H9 (cell line): ENCODE measurements at places on chromosomes 12 and 14. TPM values are rescaled to one million over a fixed set of nuclear protein-coding genes. Genes with fewer than 3 reads are reported as not detected.

Gene CLEC9A
- not detected in 2 replicates for total RNA-seq

DNA sequence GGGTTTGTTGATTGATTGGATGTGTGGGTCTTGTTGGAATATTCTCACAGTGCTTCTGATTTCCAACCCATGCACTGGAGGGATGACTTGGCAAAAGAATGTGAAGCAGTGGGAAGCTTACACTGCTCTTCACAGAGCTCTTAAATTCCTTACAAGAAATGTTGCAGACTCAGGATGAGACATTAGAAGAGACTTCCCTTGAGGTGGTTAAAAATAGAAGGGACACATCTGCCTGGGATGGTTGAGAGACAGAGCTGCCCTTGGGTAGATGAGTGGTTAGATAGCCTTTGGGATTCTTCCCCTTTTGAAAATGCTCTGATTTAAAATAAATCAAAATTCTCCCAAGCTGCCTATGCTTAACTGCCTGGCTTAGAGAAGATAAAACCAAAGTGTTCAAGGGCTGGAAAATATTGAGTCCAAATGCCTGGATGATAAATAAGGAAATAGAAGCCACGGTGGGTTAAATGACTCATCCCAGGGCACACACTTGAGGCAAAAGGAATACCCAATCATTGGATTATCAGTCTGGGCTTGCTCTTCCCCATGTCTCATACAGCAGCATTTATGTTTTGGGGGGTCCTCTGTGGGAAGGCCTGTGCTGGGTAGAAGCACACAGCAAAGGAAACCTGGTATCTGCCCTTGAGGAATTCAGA lies 264.3 kb downstream of the AKAP6 start:
- H3K27ac ChIP-seq, result no peak overlapping the region
- no peaks in the 10 kb centered on the region for H3K27me3 ChIP-seq
- H3K4me1 ChIP-seq, result no peaks in the 10 kb centered on the region
- no peak for DNase-seq
- H3K4me3 ChIP-seq, result no peak overlapping the region

Gene PPP4R4
- 3.9 and 5.1 TPM in 2 replicates for total RNA-seq

GRCh38 chr12:67714648-67715047 lies 66.1 kb downstream of the DYRK2 start:
- DNase-seq, result no peak
- H3K4me3 ChIP-seq, result no peak overlapping the region; the same call in 2 of the 3 replicates
- no peak overlapping the region for H3K27ac ChIP-seq
- no peaks in the 10 kb centered on the region for H3K36me3 ChIP-seq
- no peaks in the 10 kb centered on the region for H3K27me3 ChIP-seq
- no peaks in the 10 kb centered on the region; the same call in 1 of the 2 replicates for H3K4me1 ChIP-seq

Gene CLEC4D
- 0.42 and 0.48 TPM in 2 replicates for total RNA-seq

GRCh38 chr14:98008381-98009113 lies 1211.4 kb downstream of the VRK1 start:
- H3K27me3 ChIP-seq, result no peaks in the 10 kb centered on the region
- no peak for DNase-seq
- H3K4me1 ChIP-seq, result no peaks in the 10 kb centered on the region; the same call in 1 of the 2 replicates

Gene CD9
- total RNA-seq, result 131 and 132 TPM in 2 replicates

GRCh38 chr14:59268858-59269257 lies 80.4 kb downstream of the DAAM1 start:
- no peaks in the 10 kb centered on the region for H3K4me1 ChIP-seq
- no peak overlapping the region for H3K4me3 ChIP-seq
- no peak for DNase-seq
- H3K36me3 ChIP-seq, result peaks cover 5% of the 10 kb centered on the region; the same call in 1 of the 2 replicates

DNA sequence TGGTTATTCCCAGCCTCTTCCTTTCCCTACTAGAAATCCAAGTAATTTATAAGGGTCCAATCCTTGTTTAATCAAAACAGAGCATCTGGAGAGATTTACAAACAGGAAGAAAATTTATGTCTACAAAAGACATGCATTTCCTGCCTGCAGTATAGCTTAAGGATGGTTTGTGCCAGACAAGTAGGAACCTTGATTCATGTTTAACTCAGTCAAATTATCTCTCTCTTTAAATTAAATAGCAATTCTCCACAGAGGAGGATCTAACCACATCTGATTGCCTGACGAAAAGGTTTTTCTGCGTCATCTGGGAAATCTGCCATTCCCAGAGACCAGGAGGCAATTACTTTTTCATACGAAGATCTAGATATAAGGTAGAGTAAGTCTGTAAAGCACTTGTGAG lies 105.2 kb downstream of the ZFC3H1 start:
- H3K4me1 ChIP-seq, result no peaks in the 10 kb centered on the region; the same call in 1 of the 2 replicates
- no peak overlapping the region for H3K27ac ChIP-seq
- H3K36me3 ChIP-seq, result no peaks in the 10 kb centered on the region
- no peak for DNase-seq
- H3K4me3 ChIP-seq, result no peak overlapping the region

GRCh38 chr12:53828598-53828997 lies 76.8 kb upstream of the CISTR start:
- no peak overlapping the region for H3K4me3 ChIP-seq
- H3K4me1 ChIP-seq, result peaks cover 3% of the 10 kb centered on the region; the same call in 1 of the 2 replicates
- no peak for DNase-seq
- H3K27ac ChIP-seq, result no peak overlapping the region

- DNase-seq, result no peak
- H3K27me3 ChIP-seq, result no peaks in the 10 kb centered on the region
- H3K4me3 ChIP-seq, result no peak overlapping the region
- peaks cover 3% of the 10 kb centered on the region; the same call in 1 of the 2 replicates for H3K4me1 ChIP-seq
- H3K36me3 ChIP-seq, result peaks cover 4% of the 10 kb centered on the region; the same call in 1 of the 2 replicates
Observed at GRCh38 chr14:103061482-103061976, 4.2 kb upstream of the CDC42BPB start.

Gene CFAP54
- total RNA-seq, result 0.24 and 0.33 TPM in 2 replicates

GRCh38 chr12:104138797-104139152 lies 765 bp upstream of the NFYB start:
- DNase-seq, result peak; percentile 45
- no peaks in the 10 kb centered on the region; the same call in 1 of the 2 replicates for H3K4me1 ChIP-seq
- peak overlapping the region; percentile 75 for H3K4me3 ChIP-seq
- H3K36me3 ChIP-seq, result no peaks in the 10 kb centered on the region
- H3K27ac ChIP-seq, result no peak overlapping the region

GRCh38 chr12:30462249-30462648 lies 233.4 kb downstream of the IPO8 start:
- no peak overlapping the region for H3K4me3 ChIP-seq
- H3K27me3 ChIP-seq, result no peaks in the 10 kb centered on the region
- H3K27ac ChIP-seq, result no peak overlapping the region

DNA sequence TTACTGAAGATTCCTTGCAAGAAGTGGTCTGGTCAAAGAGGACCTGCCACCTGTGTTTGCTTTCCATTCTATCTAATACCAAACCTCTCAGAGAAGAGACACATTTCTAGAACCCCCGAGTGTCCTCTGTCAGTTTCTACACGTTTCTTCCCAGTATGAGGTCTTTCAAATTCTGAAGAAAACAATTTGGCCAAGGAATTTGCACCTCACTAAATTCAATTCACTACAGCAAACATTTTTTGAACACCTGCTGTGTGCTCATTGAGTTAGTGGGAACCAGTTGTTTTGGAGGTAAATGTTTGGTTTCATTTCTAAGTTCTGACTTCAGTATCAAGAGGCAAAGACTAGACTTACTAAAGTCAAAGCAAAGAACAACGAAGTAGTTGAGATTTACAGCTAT lies 19.4 kb downstream of the GPR19 start:
- H3K4me3 ChIP-seq, result peak overlapping the region; percentile 21
- H3K4me1 ChIP-seq, result no peaks in the 10 kb centered on the region
- no peak for DNase-seq
- peaks cover 21% of the 10 kb centered on the region; the same call in 1 of the 2 replicates for H3K27me3 ChIP-seq
- peaks cover 21% of the 10 kb centered on the region for H3K36me3 ChIP-seq

DNA sequence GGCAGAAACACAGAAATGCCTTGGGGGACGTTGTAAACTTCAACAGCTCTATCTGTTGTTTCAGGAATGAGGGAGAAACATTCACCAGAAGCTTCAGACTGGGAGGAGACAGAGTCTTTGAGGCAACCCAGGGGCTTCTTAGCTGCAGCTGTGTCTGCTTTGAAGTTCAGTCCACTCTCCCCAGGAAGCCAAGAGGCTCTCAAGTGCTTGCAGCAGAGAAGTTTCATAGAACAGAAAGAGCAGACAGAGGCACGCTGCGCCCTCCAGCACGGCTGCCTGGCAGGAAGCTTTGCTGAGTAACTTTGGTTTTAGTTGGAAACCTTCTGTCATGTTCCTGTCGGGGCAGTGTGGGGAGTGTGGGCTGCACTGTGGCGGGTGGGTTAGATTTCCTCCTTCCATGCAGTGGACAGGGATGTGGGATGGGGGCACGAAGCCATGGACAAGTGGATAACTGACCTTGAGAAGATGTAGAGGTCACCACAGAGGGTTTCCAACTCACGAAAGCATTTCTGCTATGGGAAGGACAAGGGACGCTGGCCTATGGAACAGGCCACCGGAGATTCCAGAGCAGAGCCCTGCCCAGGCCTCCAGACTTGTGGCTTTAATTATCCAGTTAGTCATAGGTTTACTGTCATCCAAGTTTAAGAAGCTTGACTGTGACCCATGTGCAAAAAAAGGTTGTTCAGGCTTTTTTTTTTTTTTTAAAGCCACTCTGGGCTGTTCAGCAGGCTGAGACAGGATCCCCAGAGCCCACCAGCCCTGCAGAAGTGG lies 107.7 kb downstream of the ARF6 start:
- DNase-seq, result peak; percentile 60
- peak overlapping the region; percentile 28 for H3K4me3 ChIP-seq
- H3K4me1 ChIP-seq, result peaks cover 7% of the 10 kb centered on the region; the same call in 1 of the 2 replicates

GRCh38 chr14:77003960-77004710 lies 24.4 kb downstream of the IRF2BPL start:
- H3K4me3 ChIP-seq, result no peak overlapping the region
- no peak for DNase-seq
- peaks cover 6% of the 10 kb centered on the region; the same call in 1 of the 2 replicates for H3K4me1 ChIP-seq
- H3K27me3 ChIP-seq, result no peaks in the 10 kb centered on the region
- no peak overlapping the region for H3K27ac ChIP-seq

Gene CISTR
- total RNA-seq, result not detected in 2 replicates

- H3K4me3 ChIP-seq, result no peak overlapping the region
- H3K27ac ChIP-seq, result no peak overlapping the region
- no peak for DNase-seq
- no peaks in the 10 kb centered on the region for H3K36me3 ChIP-seq
- H3K4me1 ChIP-seq, result no peaks in the 10 kb centered on the region
Observed at GRCh38 chr12:89928467-89928866, 219.8 kb upstream of the ATP2B1 start.

DNA sequence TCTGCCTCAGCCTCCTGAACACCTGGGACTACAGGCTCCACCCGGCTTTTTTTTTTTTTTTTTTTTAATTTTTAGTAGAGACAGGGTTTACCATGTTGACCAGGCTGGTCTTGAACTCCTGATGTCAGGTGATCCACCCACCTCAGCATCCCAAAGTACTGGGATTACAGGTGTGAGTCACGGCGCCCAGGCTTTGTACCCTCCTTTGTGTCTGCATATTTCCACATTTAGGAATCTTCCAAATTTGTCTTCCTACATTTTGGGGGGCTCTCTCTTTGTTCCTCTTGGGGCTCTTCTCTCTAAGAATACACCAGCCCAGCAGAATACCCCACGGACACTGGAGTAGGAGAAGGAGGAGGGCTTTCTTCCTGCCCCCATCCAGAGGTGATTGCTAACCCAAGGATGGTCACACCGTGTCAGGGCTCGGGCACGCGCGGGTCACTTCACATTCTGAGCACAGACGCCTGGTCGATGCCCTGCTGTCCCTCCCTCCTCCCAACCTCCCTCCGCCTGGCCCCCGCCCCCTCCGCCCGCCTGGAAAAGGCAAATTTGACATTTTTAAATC lies 2.1 kb upstream of the DNAJC22 start:
- DNase-seq, result no peak
- peaks cover 1% of the 10 kb centered on the region; the same call in 1 of the 3 replicates for H3K36me3 ChIP-seq
- H3K4me3 ChIP-seq, result peak overlapping the region; percentile 56
- H3K27me3 ChIP-seq, result peaks cover 79% of the 10 kb centered on the region
- no peak overlapping the region for H3K27ac ChIP-seq
- peaks cover 7% of the 10 kb centered on the region; the same call in 1 of the 2 replicates for H3K4me1 ChIP-seq
